ENCODE measurements at places on chromosomes 2 and 18.

- no peak for DNase-seq
Measured at GRCh38 chr2:173424886-173425285, 70.2 kb downstream of the CDCA7 start.

GRCh38 chr2:135615404-135615803 lies 84.1 kb downstream of the R3HDM1 start:
- DNase-seq, result no peak

GRCh38 chr2:49687918-49688317 lies 533.6 kb upstream of the FSHR start:
- DNase-seq, result no peak

- no peak for DNase-seq
Measured at GRCh38 chr2:106581755-106582147, 94.6 kb downstream of the CD8B2 start.

GRCh38 chr2:207983641-207984042 lies 41.7 kb downstream of the PLEKHM3 start:
- no peak for DNase-seq

DNA sequence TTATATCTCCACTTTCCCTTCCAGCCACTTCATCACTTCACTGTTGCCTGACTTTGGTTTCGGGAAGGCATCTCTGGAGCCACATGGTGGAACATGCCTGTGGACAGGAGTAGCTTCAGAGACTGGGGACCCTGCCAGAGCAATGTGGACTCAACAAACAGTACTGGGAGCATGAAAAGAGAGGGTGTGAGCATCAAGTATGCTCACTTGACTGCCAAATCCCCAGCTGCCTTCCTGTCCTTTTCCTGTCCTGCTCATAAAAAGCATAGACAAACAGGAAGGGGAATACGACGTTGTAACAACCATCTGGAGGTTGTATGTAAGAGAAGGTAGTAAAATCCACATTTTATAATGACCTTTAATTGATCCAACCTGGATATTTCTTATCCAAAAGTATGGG lies 61.3 kb upstream of the CSRNP3 start:
- no peak for DNase-seq

GRCh38 chr18:9578306-9578705 lies 36.1 kb downstream of the PPP4R1 start:
- no peak for DNase-seq

DNA sequence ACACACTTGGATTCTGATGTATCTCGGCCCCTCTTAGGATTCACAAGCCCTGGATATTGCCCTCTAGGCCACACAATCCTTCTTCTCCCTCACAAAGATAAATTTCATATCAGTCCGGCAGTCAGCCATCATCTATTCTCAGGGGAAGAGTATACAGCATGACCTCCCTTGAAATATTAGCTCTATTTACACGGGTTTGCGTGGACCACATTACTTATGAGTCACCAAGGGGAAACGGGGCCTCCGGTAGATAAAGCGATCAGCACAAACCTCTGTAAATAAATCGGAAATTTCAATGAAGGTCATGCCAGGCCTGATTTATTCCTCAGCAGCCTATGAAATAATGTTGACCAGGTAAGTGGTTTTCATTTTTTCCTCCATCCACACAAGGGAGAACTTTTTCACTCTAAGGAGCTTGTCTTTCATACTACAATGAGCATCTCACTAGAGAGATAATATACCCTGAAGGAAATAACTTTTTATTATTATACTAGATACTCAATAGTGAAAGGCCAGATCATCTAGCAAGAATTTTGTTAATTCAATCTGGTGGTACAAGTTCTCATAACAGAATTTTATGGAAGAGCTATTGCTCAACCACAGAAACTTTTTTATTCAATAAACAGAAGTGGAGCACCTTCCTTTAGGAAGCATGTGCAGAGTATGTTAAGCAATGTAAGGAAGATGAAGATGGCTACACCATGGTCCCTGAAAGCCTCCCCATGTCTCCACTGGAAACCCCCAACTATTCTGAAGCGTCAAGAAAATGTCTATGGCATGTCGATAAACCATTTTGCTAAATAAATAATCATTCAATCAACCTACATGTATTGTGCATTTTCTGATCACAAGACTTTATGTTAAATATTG lies 125.2 kb upstream of the PIK3C3 start:
- DNase-seq, result no peak

- no peak for DNase-seq
Measured at GRCh38 chr2:239236043-239236807, 164.6 kb downstream of the HDAC4 start.

DNA sequence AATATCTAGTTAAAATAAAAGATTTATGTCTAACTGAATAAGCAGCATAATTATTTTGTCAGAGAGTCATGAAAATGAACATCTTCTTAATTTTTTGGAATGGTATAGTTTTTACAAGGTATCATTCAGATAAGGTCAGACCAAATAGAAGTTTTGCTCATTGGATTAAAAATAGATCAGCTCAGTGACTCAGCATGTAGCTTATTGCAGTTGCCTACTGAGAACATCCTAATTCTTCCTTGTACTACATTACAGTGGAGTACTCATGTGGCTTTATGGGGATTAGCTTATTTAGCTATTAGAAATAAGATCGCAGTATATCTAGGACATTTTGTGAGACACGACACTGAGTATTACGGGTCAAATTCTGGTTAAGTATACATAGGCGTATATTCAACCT lies 38.2 kb upstream of the PPM1B start:
- DNase-seq, result no peak

- DNase-seq, result no peak
Measured at GRCh38 chr2:3631161-3631850, 26.7 kb upstream of the ALLC start.

GRCh38 chr2:16326711-16327300 lies 338.8 kb downstream of the CYRIA start:
- DNase-seq, result no peak

- no peak for DNase-seq
Measured at GRCh38 chr2:59733567-59733930, 819.9 kb downstream of the BCL11A start.

DNA sequence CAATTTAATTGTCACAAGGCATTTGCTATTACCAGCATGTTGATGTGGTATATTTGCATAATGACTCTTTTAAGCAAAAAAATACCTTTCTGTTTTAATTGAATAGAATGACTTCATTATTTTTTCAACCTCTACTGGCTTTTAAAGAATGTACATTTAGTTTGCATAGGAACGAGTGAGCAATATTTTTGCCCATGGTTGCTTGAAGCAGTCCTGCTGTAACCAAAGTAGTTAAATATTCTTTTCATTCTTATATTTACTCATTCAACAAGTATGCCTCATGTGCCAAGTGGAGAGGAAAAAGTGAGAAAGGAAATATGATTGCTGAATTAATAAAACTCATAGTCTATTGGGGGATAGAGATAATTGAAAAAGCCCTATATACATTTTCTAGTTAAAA lies 184.7 kb downstream of the DSEL start:
- DNase-seq, result no peak

DNA sequence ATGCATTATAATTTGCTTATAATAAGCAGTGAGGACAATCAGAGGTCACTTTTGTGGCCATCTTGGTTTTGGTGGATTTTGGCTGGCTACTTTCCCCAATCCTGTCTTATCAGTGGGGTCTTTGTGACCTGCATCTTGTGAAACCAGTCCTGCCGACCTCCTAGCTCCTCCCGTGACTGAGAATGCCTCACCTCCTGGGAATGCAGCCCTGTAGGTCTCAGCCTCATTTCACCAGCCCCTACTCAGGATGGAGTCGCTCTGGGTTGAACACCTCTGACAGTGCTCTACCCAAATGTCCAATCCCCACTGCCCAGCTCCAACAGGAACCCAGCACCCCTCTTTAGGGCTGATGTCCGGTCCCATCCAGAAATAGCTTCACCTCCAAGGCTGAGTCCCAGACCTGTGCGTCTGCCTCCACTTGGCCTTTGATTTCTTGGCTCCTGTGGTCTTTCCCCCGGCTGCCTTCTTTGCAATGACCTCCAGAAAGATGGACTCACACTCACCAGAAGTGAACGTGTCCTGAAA lies 31.3 kb upstream of the PXDN start:
- DNase-seq, result no peak

GRCh38 chr2:234939996-234940395 lies 11.8 kb upstream of the SH3BP4 start:
- DNase-seq, result no peak

- DNase-seq, result no peak
Measured at GRCh38 chr18:58670404-58671110, 708 bp upstream of the MALT1 start.

- DNase-seq, result no peak
Measured at GRCh38 chr2:207417301-207417718, 112.5 kb upstream of the CREB1 start.

DNA sequence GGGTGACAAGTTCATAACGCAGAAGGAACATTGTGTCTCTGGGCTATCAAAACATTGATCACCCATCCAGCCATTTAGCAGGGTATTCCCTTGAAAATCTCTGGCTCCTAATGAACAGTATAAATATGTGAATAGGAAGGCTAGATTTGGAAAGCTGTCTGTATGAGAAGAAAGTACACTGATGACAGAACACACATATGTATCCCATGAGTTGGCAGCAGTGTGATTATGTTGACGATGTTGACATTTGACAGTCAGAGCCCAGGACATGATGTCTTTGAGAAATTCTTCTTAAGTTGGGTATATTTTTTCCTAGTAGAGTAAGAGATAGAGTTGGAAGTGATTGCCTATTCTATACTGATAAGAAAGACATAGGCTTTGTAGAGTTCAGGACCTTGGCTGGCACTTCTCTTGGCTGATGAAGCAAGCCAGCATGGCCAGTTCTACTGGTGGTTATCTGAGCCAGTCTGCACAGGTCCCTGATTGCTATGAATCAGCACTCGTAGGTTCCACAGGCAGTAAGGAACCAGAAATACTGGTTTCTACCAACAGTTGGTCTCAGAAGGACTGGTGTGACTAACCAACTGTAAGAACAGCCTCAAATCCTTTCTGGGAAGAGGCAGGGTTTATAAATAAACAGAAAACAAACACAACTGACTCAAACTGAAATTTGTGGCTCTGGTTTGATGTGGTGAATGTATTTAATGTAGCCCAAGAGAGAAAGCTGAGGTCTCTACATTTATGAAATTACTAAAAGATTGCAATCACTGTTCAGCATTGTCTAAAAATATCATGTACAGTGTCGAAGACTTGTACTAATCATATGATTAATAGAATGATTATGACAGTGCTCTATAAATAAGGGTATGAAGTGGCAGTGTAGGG lies 43.9 kb upstream of the RAPH1 start:
- DNase-seq, result no peak

Measured in T follicular helper cell (primary cell).